PC-3 (cell line): ENCODE measurements at places on chromosomes 12 and 14.

DNA sequence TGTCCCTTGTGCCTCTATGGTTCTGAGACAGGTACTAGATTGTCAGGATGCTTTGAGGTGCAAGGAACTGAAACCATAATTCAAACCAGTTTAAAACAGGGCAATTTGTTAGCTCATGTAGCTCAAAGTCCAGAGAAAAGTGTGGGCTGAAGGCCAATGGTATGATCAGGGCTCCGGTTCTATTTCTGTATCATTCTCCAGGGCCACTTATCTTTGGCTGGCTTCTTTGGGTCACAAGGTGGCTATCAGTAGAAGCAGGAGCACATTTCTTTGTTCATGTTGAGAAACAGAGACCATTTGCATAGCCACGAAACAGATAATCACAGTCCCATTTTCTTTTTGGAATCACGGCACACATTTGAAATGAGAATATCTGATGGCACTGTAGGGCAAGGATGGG is 294.9 kb downstream of the ETNK1 start:
- no peaks in the 10 kb centered on the region for H3K36me3 ChIP-seq
- H3K27ac ChIP-seq, result no peak overlapping the region
- no peaks in the 10 kb centered on the region for H3K4me1 ChIP-seq
- 0 out of 2 replicates have a peak, but pooled peaks cover under 1% of the 10 kb centered on the region for H3K27me3 ChIP-seq

GRCh38 chr14:23485326-23485725 is 15.8 kb downstream of the NGDN start:
- H3K4me3 ChIP-seq, result no peak overlapping the region
- no peaks in the 10 kb centered on the region for H3K27me3 ChIP-seq
- no peaks in the 10 kb centered on the region for H3K4me1 ChIP-seq
- no peak overlapping the region for H3K27ac ChIP-seq
- no peak for DNase-seq
- peaks cover 34% of the 10 kb centered on the region; the same call in 1 of the 2 replicates for H3K36me3 ChIP-seq

- no peak overlapping the region for H3K27ac ChIP-seq
- H3K4me3 ChIP-seq, result no peak overlapping the region
- no peaks in the 10 kb centered on the region for H3K27me3 ChIP-seq
- H3K36me3 ChIP-seq, result no peaks in the 10 kb centered on the region
These were observed 60.9 kb upstream of the ARID2 start for GRCh38 chr12:45668641-45669040.

- no peak overlapping the region for H3K27ac ChIP-seq
- H3K27me3 ChIP-seq, result no peaks in the 10 kb centered on the region
- H3K4me1 ChIP-seq, result no peaks in the 10 kb centered on the region
These were observed 201.9 kb upstream of the DIO3 start for GRCh38 chr14:101359221-101360053.

- no peak overlapping the region for H3K4me3 ChIP-seq
- no peaks in the 10 kb centered on the region for H3K36me3 ChIP-seq
- H3K27me3 ChIP-seq, result no peaks in the 10 kb centered on the region
- H3K27ac ChIP-seq, result no peak overlapping the region
- no peaks in the 10 kb centered on the region for H3K4me1 ChIP-seq
These were observed 859.8 kb downstream of the FSCB start for GRCh38 chr14:43647302-43647701.
